ENCODE measurements at places on chromosomes 2 and 18. TPM values are rescaled to one million over a fixed set of nuclear protein-coding genes. Genes with fewer than 3 reads are reported as not detected.

EMILIN2 gene
- 16.3 TPM for total RNA-seq

ABCG5 gene
- total RNA-seq = 0.14 TPM

DNA sequence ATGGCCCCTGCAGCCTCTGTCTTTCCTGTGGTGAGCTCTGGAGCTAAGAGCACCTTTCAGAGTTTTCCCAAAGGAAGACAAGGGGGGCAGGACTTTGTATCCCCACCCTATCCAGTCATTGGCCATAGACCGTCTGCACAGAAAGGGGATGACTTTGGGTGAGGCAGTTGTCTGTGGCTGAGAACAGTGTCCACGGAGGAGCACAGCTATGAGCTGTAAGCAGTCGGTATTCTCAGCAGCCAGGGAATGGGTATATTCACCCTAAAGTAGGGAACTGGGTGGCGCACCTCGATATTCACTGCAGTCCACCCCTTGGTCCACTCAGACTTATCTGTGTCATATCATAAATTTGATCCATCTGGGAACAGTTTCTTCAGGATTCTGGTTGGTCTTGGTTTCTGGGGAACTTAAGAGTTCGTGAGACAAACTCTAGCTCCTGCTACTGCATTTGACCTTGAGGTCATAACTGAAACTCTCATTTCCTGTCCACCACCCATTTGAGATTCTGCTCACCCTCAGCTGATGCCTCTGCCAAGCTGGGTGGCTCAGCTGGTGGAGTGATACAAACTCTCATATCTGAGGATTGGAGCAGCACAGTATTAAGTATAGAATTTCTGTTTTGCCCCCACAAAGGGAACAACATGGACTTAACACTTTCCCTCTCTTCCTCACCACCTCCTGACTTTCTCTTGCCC, 45.2 kb upstream of the SCG2 start:
- DNase-seq = no peak

DNA sequence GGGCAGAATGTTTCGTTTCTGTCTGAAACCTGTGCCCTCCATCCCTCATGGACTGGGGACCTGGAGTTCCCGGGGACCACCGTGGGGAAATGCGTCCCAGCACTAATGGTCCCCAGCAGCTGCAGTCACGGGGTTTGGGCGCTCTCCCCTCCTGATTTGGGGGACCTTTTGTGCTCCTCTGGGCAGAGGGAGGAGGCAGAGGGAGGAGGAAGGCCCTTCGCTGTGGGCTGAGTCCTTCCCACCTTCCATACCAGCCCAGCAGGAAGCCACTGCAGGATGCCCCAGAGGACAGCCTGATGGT, 3.2 kb downstream of the GPR35 start:
- DNase-seq = no peak

GRCh38 chr2:47072728-47073191, 82.3 kb downstream of the STPG4 start:
- peak; percentile 53 for DNase-seq

- no peak for DNase-seq
Measured at GRCh38 chr2:127609031-127609751, 36.8 kb upstream of the GPR17 start.
